Activated CD8-positive, alpha-beta T cell treated with anti-CD3 and anti-CD28 coated beads, Interleukin-2, amount 10 ng/mL, durations not matched to agents 7 days and 5 days (primary cell): ENCODE measurements at places on chromosomes 11 and 22.

GRCh38 chr22:22709719-22710445, 65.5 kb downstream of the GGTLC2 start:
- H3K4me1 ChIP-seq, result peaks cover 4% of the 10 kb centered on the region
- no peak overlapping the region for H3K27ac ChIP-seq
- H3K36me3 ChIP-seq, result no peaks in the 10 kb centered on the region
- H3K27me3 ChIP-seq, result no peaks in the 10 kb centered on the region
- H3K4me3 ChIP-seq, result no peak overlapping the region

GRCh38 chr22:50183141-50183971, 2.4 kb upstream of the TRABD start:
- DNase-seq, result no peak
- H3K27ac ChIP-seq, result peak overlapping the region; percentile 52

DNA sequence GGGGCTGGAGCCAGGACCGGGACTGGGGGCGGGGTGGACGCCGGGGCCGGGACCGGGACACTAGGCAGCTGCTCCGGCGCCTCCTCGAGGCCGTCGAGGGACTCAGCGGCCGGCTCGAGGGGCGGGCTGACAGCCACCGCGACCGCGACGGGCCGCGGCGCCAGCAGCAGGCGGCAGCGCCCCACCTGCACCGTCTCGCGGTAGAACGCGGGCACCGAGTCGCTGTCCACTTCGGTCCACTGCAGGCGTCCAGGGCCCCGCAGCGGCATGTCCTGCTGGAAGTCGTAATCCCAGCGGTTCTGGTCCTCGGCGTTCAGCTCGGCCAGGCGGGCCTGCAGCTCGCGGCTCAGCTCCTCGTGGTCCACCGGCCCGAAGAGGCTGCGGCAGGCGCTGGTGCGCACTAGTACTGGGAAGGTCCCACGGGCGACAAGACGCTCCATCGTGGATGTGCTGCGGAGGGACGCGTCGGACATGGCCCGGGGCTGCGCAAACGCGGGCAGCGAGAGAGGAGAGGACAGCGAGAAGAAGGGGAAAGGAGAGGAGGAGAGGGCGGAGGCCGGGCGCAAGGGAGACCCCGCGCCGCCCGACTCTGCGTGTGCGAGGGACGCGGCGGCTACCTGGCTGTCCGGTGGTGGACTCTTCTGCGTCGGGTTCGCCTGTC, 428 bp downstream of the CDKN1C start:
- H3K4me1 ChIP-seq, result peaks cover 19% of the 10 kb centered on the region
- H3K36me3 ChIP-seq, result no peaks in the 10 kb centered on the region
- peak; percentile 40 for DNase-seq
- H3K27me3 ChIP-seq, result peaks cover 24% of the 10 kb centered on the region

DNA sequence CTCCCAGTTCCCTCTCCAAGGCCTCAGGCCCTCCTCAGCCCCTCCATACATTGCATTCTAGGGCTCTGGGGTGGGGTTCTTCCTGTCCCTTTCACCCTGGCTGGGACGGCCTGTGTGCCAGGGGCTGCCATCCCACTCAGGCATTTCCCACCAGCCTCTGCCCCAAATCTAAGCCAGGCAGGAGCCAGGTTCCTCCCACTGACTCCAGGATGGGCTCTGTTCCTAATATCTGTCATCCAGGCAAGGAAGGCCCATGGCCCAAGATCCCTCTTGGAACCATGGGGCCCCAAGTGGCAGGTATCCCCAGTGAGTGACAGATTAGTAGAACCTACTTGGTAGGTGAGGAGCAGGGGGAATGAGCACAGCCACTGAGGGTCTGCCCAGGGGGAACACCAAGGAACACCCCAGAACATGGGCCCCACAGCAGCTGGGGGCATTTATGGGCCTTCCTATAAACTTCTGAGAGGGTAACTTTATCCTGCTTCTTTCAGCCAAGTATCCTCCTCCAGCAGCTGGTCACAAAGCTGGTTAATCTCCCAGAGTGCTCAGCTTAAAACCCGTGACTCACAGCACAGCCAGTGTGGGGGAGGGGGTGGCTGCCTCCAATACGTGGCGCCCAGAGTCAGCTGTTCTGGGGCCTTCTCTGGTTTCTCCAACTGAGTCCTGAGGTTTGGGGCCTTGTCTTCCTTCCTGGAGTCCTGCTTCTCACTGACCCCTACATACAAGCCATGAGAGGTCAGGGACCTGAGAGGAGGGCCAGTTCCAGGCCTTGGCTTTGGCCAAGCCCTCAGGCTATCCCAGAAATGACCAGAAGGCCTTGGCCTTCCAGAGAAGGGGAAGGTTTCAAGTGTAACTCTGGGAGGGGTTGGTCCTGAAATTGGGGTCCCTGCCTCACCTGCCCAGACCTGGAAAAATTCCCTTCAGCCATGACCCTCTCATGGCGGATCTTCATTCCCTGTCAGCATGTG, 19.9 kb upstream of the MYOD1 start:
- no peak overlapping the region for H3K4me3 ChIP-seq
- H3K27ac ChIP-seq, result no peak overlapping the region

- no peak overlapping the region for H3K4me3 ChIP-seq
- H3K36me3 ChIP-seq, result peaks cover 23% of the 10 kb centered on the region
- peaks cover 13% of the 10 kb centered on the region for H3K4me1 ChIP-seq
- no peak for DNase-seq
Measured at GRCh38 chr22:45154383-45154782, 9.3 kb upstream of the NUP50 start.
